Activated T-helper 1 cell treated with anti-CD3 and anti-CD28 coated beads, Interleukin-12 subunit alpha, Interleukin-12 subunit beta, Interleukin-2, Interleukin-4 antibody, amounts not matched to agents 30 ng/mL and 10 ng/mL and 1 ng/mL, durations not matched to agents 14 hours and 24 hours and 36 hours (primary cell): ENCODE measurements at places on chromosomes 3 and 15. TPM values are rescaled to one million over a fixed set of nuclear protein-coding genes. Genes with fewer than 3 reads are reported as not detected.

- peaks cover 5% of the 10 kb centered on the region for H3K4me1 ChIP-seq
- no peaks in the 10 kb centered on the region for H3K27me3 ChIP-seq
- peaks cover 44% of the 10 kb centered on the region for H3K36me3 ChIP-seq
- DNase-seq = no peak
- H3K27ac ChIP-seq = no peak overlapping the region
Observed at GRCh38 chr3:52615166-52615565, 70.5 kb downstream of the PBRM1 start.

GRCh38 chr3:127961963-127962362, 46.9 kb downstream of the KBTBD12 start:
- H3K27ac ChIP-seq = no peak overlapping the region
- H3K4me3 ChIP-seq = no peak overlapping the region
- no peaks in the 10 kb centered on the region for H3K4me1 ChIP-seq
- DNase-seq = no peak

DNA sequence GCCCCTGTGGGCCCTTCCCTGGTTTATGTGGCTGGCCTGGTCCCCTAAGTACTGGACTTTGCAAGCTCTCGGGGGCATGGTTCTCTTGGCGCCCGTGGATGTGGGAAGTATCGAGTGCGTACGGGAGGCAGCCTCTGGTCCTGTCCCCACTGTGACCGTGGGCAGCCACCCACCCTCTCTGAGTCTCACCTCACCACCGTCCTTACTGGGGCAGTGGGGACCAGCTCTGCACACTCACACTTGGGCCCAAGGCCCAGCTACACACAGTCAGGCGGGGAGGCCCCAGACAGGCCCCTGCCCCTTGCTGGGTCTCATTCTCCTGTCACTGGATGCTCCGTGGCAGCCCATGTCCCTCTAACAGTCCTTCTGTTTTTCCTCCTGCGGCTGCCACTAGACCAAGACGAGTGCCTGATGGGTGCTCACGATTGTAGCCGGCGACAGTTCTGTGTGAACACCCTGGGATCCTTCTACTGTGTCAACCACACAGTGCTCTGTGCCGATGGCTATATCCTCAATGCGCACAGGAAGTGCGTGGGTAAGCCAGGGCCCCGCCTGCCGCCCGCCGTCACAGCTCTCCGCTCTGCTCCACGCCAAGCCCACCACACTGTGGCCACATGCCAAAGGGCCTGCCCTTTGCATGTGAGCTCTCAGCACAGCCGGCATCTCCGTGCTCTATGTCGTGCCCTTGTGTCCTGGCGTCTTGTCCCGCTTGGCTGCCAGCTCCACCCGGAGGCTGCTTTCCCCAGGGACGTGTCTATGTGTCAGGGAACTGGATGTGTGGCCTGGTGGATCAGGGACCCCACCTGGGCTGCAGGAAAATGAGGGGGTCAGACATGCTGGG, 72.7 kb downstream of the FBLN2 start:
- peak overlapping the region; percentile 45 for H3K4me3 ChIP-seq
- H3K4me1 ChIP-seq = no peaks in the 10 kb centered on the region
- H3K27ac ChIP-seq = peak overlapping the region; percentile 32

DNA sequence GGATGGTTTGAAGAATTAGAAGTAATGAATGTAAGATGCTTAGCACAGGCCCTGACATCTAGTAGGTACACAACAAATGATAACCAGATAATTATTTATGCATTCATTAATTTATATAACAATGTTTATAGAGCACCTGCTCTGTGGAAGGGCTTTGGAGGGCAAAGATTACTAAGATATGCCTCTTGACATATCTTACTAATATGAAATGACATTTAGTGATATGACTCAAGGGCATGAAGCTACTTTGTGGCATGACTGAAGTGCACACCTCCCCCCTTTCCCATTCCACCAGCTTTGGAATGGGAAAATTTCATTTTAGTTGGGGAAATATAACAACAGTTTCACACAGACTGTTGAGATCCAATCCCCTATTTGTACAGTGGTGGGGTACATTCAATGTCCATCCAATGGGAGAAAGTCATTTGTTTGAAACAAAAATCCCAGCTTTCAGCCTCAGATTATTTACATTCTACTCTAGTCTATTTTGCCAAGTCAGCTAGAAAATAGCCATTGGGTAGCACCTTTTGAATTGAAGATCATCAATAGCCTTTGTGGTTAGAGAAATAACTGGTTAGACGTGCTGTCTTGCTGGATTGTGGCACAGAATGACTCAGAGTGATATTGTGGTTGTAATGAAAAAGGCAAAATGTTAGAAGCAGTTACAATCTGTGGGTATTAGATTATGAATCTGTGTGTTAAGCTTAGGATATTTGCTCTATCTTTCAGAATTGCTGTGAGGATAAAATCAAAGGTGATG, 72.9 kb downstream of the MOBP start:
- H3K27me3 ChIP-seq = peaks cover 4% of the 10 kb centered on the region
- no peak overlapping the region for H3K27ac ChIP-seq
- H3K36me3 ChIP-seq = no peaks in the 10 kb centered on the region
- no peak for DNase-seq
- no peaks in the 10 kb centered on the region for H3K4me1 ChIP-seq

ESYT3 gene
- 0.34 and 0.44 TPM in 2 replicates for total RNA-seq

DNA sequence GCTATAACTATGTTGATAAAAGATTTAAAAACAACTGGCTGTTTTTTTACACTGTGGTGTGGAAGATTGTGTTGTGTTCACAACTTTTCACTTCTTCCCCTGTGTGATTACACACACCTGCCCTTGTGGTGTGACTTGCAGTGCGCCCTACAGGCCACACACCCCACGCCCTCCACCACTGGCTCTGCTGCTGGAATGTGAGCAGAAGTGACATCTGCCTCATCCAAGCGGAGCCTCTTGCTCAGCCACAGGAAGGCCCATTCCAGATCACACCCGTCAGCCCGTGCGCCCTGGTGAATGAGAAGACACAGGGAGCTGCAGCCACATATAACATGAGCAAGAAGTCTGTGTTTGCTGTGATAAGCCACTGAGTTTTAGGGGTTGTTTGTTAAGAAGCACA, 7.0 kb downstream of the CCR2 start:
- H3K27ac ChIP-seq = no peak overlapping the region
- peaks cover 79% of the 10 kb centered on the region for H3K4me1 ChIP-seq
- no peak for DNase-seq

CD200 gene
- 141 TPM in 2 replicates for total RNA-seq

DNA sequence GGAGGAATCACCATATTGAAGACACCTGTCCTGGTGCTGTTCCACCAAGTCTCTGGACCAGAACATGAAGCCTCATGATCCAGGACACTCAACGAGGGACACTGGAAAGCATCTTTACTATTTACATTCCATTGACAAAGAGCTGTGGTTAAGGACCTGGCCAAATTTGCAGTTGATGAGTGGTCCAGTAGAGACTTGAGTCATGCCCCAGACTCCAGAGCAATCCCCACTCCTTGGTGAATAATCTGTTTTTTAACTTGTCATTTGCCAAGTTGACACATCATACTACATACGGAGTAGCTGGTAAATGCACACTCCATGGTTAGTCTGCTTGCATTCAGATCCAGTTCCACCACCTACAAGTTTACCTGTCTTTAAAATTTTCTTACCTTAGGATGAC, 1.2 kb upstream of the COL6A6 start:
- H3K36me3 ChIP-seq = no peaks in the 10 kb centered on the region
- no peak overlapping the region for H3K4me3 ChIP-seq
- H3K27me3 ChIP-seq = peaks cover 25% of the 10 kb centered on the region
- H3K4me1 ChIP-seq = no peaks in the 10 kb centered on the region

EPHB3 gene
- 0.31 TPM in 1 of 2 replicates, not detected in the other for total RNA-seq

COL6A5 gene
- total RNA-seq = 0.02 and 0.16 TPM in 2 replicates

ASB14 gene
- total RNA-seq = not detected in 2 replicates

DNA sequence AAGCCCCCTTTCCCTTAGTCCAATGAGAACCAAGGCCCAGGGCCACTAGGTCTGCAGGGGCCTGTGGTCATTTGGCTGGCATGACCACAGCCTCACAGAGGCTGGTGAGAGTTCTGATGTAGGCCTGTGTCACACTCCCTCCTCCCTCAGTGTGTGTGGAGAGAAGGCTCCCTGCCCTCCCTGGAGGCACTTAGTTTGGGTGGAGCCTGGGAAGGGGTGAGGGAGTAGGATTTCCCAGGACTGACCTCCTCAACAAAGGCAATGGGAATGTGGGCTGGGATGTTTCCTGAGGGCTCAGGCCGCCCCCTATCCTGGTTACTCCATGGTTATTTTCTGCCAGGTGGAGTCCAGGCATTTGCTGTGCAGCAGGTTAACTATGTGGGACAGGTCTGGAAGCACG, 7.6 kb downstream of the TEX264 start:
- DNase-seq = no peak
- H3K27ac ChIP-seq = peak overlapping the region; percentile 13
- H3K27me3 ChIP-seq = no peaks in the 10 kb centered on the region
- H3K4me1 ChIP-seq = peaks cover 94% of the 10 kb centered on the region
- H3K4me3 ChIP-seq = no peak overlapping the region
- H3K36me3 ChIP-seq = peaks cover 32% of the 10 kb centered on the region

DNA sequence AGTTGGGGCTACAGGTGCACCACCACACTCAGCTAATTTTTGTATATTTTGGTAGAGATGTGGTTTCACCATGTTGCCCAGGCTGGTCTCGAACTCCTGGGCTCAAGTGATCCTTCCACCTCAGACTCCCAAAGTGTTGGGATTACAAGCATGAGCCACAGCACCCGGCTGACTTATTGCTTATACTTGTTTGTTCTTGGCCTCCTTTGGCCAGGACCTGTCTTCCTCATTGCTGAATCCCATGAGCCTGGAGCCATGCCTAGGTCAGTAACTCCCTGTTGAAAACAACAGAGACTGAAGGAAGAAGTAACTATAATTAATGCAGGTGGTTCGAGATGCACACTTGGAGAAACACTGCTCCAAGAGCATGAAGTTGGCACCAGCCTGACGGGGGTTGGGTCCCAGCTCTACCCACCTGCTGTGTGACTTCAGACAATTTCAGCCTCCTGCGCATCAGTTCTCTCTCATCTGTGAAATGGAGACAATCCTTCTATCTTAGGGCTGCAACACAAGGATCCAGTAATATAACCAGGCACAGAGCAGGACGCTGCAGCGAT, 38.9 kb downstream of the CPN2 start:
- peaks cover 9% of the 10 kb centered on the region for H3K27me3 ChIP-seq
- peaks cover 73% of the 10 kb centered on the region for H3K4me1 ChIP-seq
- no peak overlapping the region for H3K27ac ChIP-seq
- DNase-seq = no peak
- peaks cover 2% of the 10 kb centered on the region for H3K36me3 ChIP-seq

GRCh38 chr15:75723847-75724660, 11.4 kb upstream of the CSPG4 start:
- no peaks in the 10 kb centered on the region for H3K36me3 ChIP-seq
- no peak overlapping the region for H3K4me3 ChIP-seq
- peaks cover 6% of the 10 kb centered on the region for H3K4me1 ChIP-seq
- H3K27me3 ChIP-seq = peaks cover 5% of the 10 kb centered on the region
- H3K27ac ChIP-seq = peak overlapping the region; percentile 48
- DNase-seq = peak; percentile 22
